ENCODE measurements at places on chromosomes 3 and 15. TPM values are rescaled to one million over a fixed set of nuclear protein-coding genes. Genes with fewer than 3 reads are reported as not detected.

DNA sequence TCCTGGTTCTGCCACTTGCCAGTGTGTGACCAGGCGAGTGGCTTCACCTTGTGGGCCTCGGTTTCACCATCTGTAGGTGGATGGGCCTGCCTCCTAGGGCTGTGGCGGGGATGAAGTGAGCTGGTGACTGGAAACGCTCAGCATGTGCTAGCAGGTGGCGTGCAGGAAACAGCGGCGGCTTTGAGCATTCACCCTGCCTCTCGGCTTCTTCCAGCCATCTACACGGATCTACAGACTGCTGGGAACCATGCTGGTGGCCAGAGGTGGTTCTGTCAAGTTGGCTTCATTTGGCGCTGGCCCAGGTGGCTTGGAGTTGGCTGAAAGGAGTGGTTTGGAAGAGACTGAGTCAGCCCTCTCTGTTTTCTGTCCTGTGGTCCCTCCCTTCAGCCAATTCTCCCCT is 106.3 kb downstream of the NUP210 start:
- DNase-seq = no peak
- no peak overlapping the region for H3K4me3 ChIP-seq
- no peaks in the 10 kb centered on the region for H3K4me1 ChIP-seq
- H3K27ac ChIP-seq = no peak overlapping the region
- H3K36me3 ChIP-seq = peaks cover 52% of the 10 kb centered on the region

GRCh38 chr3:123792473-123793201 is 91.5 kb downstream of the MYLK start:
- no peak overlapping the region for H3K4me3 ChIP-seq
- DNase-seq = no peak
- no peaks in the 10 kb centered on the region for H3K4me1 ChIP-seq
- H3K36me3 ChIP-seq = no peaks in the 10 kb centered on the region
- H3K27ac ChIP-seq = no peak overlapping the region

- H3K27ac ChIP-seq = no peak overlapping the region
- no peaks in the 10 kb centered on the region for H3K27me3 ChIP-seq
- H3K4me1 ChIP-seq = no peaks in the 10 kb centered on the region
- H3K36me3 ChIP-seq = no peaks in the 10 kb centered on the region
- no peak overlapping the region for H3K4me3 ChIP-seq
Observed at GRCh38 chr3:197226179-197226578, 72.2 kb downstream of the DLG1 start.

Gene SLC28A2
- total RNA-seq = not detected

DNA sequence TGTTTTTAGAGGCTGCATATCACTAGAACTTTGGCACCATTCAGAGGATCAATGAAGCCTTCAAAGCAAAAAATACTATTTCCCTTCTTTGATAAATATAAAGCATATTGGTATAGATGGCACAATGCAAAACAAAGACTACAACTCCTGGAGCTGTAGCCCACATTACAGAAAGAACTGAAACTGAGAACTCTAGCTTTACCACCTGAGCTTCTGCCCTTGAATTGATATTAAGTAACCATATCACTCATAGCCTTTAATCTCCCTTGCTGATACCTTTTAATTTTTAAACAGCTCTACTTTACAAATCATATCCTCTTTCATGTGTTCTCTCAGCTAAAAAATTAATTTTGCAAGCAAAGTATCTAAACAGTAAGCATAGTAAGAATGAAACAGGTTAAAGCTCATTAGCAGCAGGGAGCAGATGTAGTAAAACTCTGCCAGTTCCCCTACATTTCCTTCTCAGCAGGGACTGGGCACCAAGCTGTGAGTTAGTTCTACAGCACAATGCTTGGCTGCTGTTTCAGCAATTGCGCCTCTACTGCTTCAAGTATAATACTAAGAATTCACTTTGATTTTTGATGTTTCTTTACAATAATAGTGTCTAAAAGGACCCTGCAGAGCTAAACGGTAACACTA is 97.9 kb upstream of the NANOGP8 start:
- no peaks in the 10 kb centered on the region for H3K36me3 ChIP-seq
- DNase-seq = no peak
- H3K4me3 ChIP-seq = no peak overlapping the region
- H3K27ac ChIP-seq = no peak overlapping the region

Gene TRH
- total RNA-seq = not detected

GRCh38 chr3:53777468-53777867 is 68.8 kb downstream of the CHDH start:
- H3K4me3 ChIP-seq = no peak overlapping the region
- H3K27ac ChIP-seq = no peak overlapping the region
- DNase-seq = no peak

DNA sequence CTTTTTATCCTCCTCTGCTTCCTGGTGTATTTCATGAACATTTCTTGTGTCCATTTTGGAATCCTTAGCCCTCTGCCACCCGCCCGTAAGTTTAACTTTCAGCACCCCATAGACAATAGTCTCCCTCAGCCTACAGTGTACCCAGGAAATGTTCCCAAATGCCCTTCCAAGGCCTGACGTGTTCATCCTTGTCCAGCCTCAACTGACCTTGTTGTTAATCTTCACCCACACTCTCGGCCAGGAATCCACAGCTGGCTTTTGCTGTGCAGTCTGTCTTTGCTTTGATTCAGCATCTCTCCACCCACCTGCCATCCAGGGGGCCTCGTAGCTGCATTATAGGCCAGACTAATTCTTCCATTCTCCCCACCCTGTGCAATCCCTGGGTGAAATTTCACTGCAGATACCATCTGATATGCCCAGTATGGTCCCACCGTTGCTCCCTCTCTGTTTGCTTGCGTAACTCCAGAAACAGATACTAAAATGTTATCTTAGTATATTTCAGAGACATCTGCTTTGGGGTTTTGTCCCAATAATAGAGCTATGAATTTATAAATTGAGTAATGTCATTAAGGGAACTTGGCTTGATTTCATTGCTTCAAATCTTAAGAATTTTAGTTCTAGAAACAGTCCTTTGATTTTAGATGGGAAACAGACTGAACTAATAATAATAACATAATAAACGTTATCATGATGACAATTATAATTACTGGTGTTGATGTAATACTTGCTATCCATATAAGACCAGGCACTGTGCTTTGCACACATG is 16.6 kb downstream of the GUCA1C start:
- no peak overlapping the region for H3K27ac ChIP-seq
- DNase-seq = no peak
- no peaks in the 10 kb centered on the region for H3K4me1 ChIP-seq
- no peaks in the 10 kb centered on the region for H3K36me3 ChIP-seq

DNA sequence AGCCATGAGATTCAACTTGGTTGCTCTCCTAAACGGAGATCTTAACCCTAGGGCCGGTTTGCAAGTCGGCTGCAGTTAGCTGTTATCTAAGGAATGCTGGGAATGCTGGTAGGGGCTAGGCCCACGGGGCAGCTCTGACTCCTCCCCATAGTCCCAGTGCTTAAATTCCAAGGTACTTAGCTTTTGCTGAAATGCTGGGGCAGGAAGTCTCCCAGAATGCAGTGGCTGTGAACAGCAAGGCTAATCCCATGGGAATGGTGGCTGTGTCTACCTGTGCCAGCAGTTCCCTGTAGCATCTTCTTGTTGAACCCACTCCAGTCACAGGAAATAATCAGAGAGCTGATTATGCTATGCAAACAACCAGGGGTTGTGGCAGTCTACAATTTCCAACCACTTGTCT is 102.5 kb upstream of the TJP1 start:
- no peaks in the 10 kb centered on the region for H3K36me3 ChIP-seq
- H3K4me3 ChIP-seq = no peak overlapping the region
- peaks cover 5% of the 10 kb centered on the region for H3K27me3 ChIP-seq
- H3K4me1 ChIP-seq = no peaks in the 10 kb centered on the region

DNA sequence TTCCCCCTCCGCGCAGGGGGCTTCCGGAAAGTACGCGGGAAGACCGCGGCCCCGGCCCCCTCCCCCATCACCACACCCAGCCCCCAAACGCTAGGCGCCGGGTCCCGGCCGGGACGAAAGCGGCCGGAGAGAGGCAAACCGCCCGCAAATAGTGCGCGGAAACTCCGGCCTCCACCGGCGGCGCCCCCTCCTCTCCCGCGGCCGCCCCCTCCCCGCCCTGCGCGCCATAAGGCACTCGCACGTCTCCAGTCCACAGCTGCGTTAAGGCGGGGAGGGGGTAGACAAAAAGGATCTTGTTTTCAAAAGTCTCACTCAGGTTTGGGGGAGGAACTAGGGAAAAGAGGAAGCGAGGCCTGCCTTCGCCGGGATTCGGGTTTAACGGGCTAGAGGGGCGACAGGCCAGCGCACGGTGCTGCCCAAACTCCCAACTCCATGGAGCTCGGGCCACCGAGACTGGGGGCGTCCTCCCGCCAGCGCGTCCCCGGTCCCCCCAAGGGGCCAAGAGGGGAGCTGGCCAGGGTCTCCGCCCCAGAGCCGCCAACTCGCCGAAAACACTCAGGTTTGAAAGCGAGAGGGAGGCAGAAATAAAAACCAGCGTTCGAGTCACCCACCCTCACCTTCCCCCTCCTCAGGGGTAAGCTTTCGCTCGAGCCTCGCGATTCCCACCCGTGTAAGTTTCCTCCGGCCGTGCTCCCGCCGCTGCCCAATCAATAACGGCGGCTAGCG is 1.8 kb downstream of the ANP32A start:
- peak overlapping the region; percentile 90 for H3K27ac ChIP-seq
- peak overlapping the region; percentile 88 for H3K4me3 ChIP-seq
- H3K36me3 ChIP-seq = no peaks in the 10 kb centered on the region
- peaks cover 28% of the 10 kb centered on the region for H3K4me1 ChIP-seq

GRCh38 chr15:50907601-50908208 is 778 bp upstream of the AP4E1 start:
- DNase-seq = peak; percentile 80
- H3K36me3 ChIP-seq = peaks cover under 1% of the 10 kb centered on the region
- H3K4me3 ChIP-seq = peak overlapping the region; percentile 96
- no peaks in the 10 kb centered on the region for H3K27me3 ChIP-seq

DNA sequence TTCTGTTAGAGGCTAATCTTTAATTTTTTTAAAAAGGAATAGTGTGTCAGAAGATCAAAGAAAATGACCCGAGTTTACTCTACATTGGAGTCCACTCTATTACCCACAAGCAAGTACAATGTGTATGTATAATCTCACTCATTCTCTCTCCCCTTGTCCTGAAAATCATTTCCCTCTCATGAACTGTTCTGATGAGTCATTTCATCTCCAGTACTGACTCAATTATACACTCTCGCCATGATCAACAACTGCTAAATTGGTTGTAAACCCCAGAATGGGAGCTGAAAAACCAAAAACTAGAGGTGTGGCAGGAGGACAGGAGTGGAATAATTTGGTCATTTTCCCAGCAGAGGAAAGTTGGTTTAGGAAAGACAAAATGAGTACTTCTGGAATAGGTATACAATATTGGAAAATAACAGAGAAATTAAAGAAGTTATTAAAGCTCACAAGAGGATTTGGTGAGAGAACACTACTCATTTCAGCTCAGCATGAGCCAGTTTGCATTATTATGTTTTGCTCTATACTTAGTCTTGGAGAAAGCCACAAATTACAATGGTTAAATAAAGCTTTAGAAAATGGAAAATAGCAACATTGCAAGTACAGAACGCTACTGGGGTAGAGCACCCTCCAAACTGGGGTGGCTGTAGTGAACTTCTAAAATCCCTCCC is 144.3 kb upstream of the PFN2 start:
- H3K36me3 ChIP-seq = no peaks in the 10 kb centered on the region
- H3K4me1 ChIP-seq = no peaks in the 10 kb centered on the region
- H3K4me3 ChIP-seq = no peak overlapping the region
- DNase-seq = no peak

GRCh38 chr3:193801097-193801496 is 208.1 kb downstream of the OPA1 start:
- no peaks in the 10 kb centered on the region for H3K36me3 ChIP-seq
- H3K27ac ChIP-seq = no peak overlapping the region
- H3K4me1 ChIP-seq = no peaks in the 10 kb centered on the region
- DNase-seq = no peak

GRCh38 chr3:117562000-117562399 is 852.4 kb downstream of the TUSC7 start:
- no peak overlapping the region for H3K4me3 ChIP-seq
- no peak for DNase-seq
- no peaks in the 10 kb centered on the region for H3K27me3 ChIP-seq
- H3K36me3 ChIP-seq = no peaks in the 10 kb centered on the region
- H3K4me1 ChIP-seq = no peaks in the 10 kb centered on the region
- no peak overlapping the region for H3K27ac ChIP-seq

Gene RAMAC
- total RNA-seq = 20.8 TPM

- no peak overlapping the region for H3K27ac ChIP-seq
- H3K4me1 ChIP-seq = no peaks in the 10 kb centered on the region
- H3K27me3 ChIP-seq = no peaks in the 10 kb centered on the region
Observed at GRCh38 chr3:24192469-24193056, 247.5 kb downstream of the NR1D2 start.

Gene NOX5
- not detected for total RNA-seq

Gene CYP8B1
- total RNA-seq = not detected

DNA sequence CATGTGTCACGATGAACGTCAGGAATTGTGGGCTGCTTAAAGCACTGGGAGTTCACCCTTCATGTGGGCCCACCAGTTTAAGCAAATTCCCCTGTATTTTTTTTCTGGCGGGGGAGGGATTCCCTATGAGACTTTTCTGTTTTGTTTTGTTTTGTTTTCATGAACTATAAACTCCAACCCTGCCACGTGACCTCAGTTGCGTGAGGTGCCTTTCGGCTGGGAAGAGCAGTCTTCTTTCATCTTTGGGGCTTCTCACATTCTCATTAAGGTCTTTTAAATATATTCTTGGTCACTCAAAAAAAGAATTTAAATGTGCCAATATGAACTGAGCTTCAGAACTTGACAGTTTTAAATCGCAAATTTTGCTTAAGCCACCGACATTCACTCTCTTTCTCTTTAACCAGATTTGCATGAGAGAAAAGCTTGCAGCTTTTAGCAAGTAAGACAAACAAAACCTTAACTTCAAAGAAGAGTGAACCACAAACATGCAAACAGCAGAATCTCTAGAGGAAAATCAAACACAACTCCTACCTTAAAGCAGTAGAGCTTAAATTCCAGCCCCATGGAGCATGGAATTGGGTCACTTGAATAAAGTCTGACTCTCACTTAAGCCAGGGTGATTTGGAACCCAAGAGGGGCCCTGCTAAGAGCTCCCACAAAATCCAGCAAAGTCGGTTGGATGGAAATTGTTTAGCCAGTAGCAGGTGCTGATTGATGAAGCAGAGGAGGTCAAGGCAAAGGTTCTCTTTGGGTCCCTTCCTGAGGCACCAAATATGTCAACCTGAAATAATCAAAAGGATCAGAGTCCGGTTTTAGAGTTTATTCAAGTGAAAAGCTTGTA is 699.8 kb upstream of the GBE1 start:
- H3K27ac ChIP-seq = no peak overlapping the region
- no peak overlapping the region for H3K4me3 ChIP-seq
- DNase-seq = no peak
- no peaks in the 10 kb centered on the region for H3K27me3 ChIP-seq
- H3K36me3 ChIP-seq = no peaks in the 10 kb centered on the region
- H3K4me1 ChIP-seq = no peaks in the 10 kb centered on the region

All from B cell (primary cell).